ENCODE measurements at places on chromosomes 11 and 22.

GRCh38 chr11:95556011-95556341 is 233.6 kb downstream of the FAM76B start:
- DNase-seq: no peak

GRCh38 chr22:28815729-28816128 is 15.4 kb upstream of the XBP1 start:
- no peak for DNase-seq

DNA sequence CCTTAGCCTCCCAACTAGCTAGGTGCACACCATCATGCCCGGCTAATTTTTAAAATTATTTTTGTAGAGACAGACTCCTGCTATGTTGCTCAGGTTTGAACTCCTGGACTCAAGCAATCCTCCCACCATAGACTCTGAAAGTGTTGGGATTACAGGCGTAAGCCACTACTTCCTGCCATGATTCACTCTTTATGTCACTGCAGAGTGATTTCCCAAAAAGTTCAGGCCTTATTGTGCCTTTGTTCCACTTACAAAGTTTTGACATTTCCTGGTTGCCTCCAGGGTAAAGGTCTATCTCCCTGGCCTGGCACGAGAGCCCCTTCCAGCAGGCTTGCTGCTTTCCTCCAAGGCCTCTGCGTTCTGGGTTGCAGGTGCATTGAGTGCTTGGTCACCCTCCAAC is 44.6 kb upstream of the RIC3 start:
- no peak for DNase-seq

DNA sequence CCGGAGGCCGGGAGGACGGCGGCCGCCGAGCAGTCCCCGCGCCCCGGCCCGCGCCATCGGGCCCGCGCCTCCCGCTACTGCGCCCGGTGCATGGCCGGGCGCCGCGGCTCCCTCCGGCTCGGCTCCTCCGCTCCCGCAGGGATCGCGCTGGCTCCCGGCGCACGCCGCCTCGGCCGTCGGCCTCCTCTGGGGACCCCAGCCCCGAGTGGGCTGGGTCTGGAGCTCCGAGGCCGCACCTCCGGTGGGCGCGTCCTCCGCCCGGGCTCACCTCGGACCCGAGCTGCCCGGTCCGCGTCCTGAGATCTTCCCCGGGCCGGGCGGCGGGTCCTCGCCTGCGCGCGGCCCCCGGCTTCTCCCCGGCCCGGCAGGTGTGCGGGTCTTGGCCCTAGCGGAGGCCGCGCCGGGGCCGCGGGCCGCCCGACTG is 251 bp downstream of the SHISA8 start:
- no peak for DNase-seq

GRCh38 chr11:27031754-27032153 is 8.9 kb upstream of the BBOX1 start:
- no peak for DNase-seq

DNA sequence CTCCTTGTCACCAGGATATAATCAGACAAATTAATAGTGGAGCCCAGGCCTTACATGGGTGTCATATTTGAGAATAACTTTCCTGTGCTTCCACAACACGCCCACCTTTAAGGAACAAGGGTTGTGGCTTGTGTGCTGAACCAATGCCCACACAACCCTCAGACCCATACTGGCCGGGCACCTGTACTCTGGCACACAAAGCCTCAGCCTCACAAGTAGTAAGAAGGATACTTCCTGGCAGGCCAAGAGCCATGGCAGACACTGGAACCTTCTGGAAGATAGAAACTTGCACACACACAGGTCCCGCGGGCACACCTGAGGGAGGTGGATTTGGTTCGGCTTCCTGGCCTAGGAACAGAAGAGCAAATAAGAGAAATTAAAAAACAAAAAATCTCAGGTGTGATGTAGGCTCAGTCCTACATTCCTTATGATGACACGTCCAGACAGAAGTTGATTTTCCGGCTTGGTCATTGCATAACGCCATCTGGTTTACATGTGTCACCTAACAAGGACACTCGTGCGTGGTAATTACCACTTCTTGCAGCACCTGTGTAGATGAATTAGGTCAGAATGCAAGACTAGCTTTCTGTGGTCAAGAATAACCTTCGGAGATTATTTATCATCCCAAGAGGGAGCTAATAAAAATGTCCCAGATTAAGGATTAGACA is 5.8 kb upstream of the BRD1 start:
- no peak for DNase-seq

GRCh38 chr11:117907276-117908108 is 21.7 kb downstream of the TMPRSS13 start:
- peak; percentile 90 for DNase-seq

- no peak for DNase-seq
Measured at GRCh38 chr11:17721242-17721999, 2.0 kb downstream of the MYOD1 start.

DNA sequence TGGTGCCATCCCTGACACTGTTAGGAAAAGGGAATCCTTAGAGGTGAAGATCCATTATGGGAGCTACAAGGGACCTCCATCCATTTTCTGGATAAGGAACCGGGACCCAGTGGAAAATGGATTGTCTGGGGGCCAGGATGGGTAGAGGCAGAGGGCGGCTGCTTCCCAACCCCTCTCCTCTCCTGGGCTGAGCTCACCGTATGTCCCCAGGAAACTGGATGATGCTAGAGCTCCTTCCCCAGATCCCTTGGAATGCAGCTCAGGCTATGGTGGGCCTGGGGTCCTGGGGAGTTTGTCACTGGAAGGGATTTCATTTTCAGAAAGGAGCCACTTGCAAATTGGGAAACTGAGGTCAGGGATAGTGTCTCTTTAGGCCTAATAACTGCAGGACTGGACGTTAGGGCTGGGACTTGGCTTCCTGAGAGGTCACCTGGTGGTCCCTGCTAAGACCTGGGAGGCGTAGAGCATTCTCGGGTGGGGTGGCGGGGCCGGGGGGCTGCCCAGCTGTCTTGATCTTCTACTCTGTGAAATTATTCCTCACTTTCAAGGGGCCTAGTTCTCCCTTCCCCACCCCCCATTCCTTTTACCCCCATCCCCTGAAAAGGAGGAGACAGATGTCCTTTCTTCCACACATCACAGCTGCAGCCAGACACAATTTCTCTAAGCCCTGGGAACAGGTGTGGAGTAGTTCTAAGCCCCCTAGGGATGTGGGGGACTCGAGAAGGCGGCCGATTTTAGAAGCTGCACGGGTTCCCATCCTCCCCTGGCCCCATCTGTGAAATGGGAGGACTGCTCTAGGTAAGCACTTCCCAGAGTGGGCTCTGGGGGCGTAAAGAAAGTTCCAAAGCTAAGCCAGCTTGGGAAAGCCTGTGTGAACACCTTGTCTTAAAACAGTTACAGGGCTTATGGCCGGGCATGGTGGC is 99.8 kb downstream of the PKNOX2 start:
- DNase-seq: no peak

- no peak for DNase-seq
Measured at GRCh38 chr11:63448646-63449045, 42.3 kb downstream of the PLAAT5 start.

DNA sequence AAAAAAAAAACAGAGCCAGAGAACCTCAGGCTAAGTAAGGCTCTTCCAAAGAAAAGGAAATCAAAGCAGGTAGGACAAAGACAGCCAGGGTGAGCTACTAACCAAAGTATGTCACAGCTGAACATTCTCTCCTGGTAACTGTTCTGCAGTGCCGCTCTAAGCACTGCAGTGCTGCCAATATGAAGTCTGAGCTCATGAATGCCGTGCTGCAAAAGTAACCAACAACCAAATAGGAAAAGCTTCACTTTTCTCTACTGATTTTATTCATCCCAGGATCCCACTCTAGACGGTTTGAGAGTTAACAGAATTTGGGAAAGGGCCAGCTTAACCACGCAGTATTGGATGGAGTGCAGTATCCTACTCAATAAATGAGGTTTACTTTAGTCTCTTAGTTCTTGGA is 3.5 kb downstream of the SIK3 start:
- DNase-seq: no peak

- no peak for DNase-seq
Measured at GRCh38 chr11:63767565-63768236, 874 bp downstream of the ZFTA start.

GRCh38 chr11:87339416-87339815 is 301.7 kb downstream of the TMEM135 start:
- DNase-seq: no peak

DNA sequence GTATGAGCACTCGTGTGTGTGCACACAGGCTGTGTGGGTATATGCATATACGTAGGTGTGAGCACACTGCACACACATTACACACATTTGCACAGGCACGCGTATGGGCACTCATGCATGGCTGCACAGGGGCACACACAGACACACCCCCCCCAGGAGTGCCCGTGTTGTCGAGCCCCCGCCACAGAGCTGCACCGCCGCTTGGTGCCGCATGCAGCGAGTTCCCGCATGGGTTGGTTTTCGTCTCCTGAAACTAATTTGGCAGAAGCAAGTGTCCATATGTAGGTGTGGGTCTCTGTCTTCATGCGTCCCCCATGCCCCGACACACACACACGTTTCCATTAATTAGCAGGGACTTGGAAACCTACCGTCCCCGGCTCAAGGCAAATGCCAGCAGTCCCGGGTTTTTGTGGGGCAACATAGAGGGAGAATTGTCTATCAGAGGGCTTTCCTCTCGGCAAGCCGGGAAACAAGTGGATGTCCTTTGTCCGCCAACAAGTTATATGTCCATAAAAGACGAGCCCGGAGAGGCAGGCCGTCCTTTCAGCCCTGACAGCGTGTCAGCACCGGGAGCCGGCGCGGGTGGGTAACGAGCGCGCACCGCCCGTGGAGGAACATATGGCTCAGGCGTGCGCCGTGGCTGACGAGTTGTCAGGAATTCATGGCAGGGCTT is 1291.7 kb downstream of the BRD1 start:
- DNase-seq: no peak

- DNase-seq: no peak
Measured at GRCh38 chr11:131522851-131523250, 152.4 kb downstream of the NTM start.

DNA sequence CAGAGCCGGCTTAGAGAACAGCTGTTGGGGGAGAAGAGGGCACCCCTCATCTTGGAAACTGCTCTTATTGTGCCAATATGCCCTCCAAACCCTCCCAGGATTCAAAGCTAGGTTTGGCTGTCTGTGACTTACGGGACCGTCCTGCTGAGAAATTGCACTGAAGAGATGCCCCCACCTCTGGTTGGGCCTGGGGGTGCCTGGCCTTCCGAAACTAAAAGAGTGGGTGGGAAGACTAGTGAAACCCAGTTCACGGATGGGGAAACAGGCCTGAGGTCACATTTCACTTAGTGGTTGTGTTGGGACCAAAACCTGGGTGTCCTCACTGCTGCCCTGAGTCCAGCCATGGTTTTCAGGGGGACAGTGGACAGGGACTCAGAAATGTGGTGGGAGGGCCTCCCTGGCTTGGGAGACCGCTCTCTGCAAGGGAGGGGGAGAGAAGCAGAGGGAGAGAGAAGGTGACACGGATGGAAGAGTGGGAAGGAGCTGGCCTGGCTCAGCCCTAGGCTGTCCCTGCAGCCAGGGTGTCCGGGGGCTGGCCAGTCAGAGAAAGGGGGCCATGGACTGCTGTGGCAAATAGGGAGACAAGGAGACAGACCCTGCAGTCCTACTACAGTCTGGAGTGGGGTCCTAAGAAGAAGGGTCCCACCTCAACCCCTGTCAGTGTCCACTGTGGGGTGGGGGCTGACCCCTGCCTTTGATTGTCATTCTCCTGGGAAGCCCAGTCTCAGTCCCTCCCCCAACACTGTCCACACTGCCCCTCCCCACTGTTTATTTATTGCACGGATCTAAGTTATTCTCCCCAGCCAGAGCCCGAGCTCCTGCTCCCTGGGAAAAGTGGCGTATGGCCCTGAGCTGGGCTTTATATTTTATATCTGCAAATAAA is 13.6 kb downstream of the MAFF start:
- DNase-seq: no peak

GRCh38 chr11:120028897-120029258 is 109.0 kb downstream of the TRIM29 start:
- DNase-seq: no peak
